BJ (cell line): ENCODE measurements at places on chromosomes 2 and 18.

DNA sequence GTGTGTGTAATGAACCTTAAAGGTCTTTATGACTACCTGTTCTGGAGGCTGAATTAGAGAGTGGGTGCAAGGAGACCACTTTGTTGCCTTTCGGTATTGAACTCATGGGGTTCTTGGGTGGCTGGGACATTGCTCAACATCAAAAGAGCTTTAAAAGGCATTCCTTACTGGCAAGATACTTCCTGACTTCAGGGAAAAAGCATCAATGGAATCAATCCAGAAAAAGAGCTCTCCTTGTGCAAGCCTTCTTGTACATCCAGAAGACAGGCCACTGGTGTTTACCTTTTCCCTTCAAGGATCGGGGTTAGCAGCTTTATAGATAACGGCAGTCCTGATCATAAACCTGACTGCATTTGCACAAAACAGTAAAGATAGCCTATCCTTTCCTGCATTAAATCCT is 9.5 kb downstream of the PNO1 start:
- no peak for DNase-seq

DNA sequence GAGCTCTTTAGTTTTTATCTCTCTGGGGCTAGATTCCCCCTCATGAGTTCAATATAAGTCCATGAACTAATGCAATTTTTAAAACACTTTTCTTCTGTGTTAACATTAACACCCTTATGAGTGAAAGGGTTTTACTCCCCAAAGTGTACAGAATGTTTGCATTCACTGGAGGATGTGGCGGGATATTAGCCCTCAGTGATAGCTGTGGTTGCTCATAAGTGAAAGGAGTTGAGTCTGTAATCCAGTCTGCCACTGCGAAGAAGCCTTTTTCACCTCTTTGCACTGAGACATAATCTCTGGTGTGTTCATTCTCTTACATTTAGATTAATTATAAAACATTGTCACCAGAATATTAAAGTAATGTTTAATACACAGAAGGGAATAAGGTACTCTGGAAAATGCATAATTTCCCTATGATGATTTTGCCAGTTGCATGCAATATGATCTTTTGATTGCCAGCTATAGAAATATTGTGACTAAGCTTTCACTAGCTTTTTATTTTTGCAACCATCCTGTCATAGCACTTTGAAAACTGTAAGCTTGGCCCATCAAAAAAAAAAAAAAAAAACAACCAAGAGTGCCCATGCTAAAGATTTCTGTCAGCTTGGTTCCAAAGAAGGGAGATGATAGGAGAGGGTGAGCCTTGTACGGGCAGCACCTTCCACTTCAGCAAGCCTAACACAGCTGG is 113.2 kb downstream of the BCL11A start:
- no peak for DNase-seq

DNA sequence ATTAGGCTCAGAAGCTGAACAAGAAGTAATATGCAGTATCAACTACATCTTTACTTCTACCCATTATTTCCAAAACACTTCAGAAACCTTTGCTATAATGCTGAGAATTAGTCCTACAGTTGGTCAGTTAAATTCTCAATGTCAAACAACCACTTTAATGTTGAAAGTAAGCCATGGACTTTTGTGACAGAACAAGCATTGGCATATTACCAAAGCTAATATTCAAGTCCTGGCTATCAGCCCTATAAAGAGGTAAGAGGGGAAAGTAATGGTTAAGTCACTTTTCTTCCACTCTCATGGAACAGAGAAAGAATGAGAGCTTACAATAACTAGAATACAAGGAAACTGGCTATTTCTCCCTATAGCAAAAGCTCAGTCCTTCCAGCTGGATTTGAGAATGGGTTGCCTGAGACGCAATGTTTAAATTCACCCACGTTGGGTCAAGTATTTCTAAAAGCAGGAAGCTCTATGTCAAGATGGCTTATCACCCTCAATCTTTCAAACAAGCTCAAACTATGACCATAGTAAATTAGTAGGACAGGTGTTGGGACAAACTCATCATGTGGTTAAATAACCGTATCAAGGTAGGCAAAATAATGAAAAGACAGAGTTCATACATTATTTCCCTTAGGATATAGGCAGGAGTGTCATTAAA is 31.4 kb upstream of the MFSD6 start:
- no peak for DNase-seq

- peak; percentile 2 for DNase-seq
Measured at GRCh38 chr2:218448934-218449333, 30.0 kb downstream of the VIL1 start.
